ENCODE measurements at places on chromosomes 12 and 14.

DNA sequence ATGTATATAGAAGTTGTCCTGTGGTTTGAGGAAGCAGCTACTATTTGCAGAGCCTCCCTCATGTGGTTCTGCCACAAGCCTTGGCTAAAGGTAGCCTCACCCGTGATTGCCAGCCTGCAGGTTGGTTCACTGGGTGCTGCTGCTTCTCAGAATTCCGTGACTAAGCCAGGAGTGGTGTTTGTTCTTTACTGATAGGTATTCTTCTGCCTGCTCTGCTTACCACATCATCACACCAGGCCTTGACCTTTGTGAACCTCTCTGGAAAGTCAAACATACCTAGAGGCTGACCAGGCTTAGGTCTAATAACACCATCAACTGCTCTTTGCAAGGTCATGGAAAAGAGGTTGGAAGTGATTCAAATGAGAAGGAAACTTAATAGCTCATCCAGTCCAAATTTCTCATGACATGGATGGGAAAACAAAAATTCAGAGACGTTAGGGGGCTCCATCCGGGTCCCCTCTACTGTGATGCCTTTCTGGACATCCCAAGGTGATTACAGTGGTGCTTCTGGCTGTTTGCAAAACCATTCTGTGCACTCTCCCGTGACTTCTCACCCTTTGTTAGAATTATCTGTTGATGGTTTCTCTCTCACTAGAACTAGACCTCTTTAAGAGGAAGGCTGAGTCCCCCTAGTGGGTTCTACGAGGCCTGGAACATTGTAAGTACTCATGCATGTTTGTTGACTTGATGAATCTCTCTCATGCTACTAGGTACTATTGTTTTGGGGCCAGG is 8.5 kb upstream of the SOCS2 start:
- DNase-seq: no peak

- no peak for DNase-seq
Observed at GRCh38 chr14:84826294-84826693, 703.6 kb upstream of the FLRT2 start.

DNA sequence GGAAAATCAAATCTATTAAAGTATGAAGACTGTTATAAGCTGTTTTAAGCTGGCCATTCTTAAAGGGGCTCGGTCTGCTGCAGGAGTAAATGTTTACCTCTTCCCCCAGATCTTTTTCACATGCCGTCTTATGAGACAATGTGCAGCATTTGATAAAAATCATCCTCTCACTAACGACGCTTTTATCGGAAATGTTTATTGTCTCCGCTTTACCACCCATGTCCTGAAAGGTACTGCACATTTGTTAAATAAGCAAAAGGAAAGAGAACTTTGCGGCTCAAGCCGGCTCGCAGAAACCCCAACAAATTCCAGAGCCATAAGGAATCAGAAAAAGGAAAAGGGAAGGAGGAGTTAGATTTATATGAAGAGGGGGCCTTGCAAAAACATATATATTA is 137.8 kb downstream of the HMGA2 start:
- DNase-seq: no peak

GRCh38 chr12:1517734-1518525 is 76.5 kb downstream of the FBXL14 start:
- no peak for DNase-seq

DNA sequence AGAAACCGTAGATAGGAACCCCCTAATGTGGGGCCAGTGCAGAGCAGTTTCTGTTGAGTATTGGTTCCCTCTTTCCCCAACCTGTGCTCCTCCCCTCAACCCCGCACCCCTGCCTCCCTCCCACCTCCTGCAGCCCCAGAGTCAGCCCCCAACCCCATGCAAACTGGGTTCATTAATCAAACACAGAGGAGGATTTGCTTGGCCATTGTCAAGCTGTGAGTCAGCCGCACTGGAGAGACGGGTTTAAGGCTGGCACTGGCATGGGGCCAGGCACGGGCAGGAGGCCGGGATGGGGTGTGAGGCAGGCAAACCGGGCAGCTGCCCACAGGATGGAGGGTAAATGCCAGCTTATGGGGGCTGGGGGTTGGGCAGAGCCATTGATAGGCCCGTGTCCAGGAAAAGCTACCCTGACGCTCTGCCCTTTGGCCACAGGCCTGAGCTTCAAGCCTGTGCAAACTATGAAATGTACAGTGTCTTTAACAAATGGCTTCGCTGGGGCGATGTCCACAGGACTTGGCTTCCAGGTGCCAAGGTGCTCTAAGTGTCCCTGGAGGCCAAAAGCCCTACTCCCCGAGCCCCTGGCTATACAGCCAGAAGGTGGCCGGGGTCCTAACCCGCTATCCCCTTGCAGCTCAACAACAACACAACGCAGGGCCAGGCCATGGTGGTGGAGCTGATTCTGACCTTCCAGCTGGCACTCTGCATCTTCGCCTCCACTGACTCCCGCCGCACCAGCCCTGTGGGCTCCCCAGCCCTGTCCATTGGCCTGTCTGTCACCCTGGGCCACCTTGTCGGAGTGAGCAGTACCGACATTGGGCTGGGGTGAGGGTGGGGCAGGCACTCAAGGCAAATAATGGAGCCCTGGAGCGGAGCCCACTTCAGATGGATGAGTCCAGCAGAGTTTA is 1.4 kb downstream of the AQP5 start:
- no peak for DNase-seq

DNA sequence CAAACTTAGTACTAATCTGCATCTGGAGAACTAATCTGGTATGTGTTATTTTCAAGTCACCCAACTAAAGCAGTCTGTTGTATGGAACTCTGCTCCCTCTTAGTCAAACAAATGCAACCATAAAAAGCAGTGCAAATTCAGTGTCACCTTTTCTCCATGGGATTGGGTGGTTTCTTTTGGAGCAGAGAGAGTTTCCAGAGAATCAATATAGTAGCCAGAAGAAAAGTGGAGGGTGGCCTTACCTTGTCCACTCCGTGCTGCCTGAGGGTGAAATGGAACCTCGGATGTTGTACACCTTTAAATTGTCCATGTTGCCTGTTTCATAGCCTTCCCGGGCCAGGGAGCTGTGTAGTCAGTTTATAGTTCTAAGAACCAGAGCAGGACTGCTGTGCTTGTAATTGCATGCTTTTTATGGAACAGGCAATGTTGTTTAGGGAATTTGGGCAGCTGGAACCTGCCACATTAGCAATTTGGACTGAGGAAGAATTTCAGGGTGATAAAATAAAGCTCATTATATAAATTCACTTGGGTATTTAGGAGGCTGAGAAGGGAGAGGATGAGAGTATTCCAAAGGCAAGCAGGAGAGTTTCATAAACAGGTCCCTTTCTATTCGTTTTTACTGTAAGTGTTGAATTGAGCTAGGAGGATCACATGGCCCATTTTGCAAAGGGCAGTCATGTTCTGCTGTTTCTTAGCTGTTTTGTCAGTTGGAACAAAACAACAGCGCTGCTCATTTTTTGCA is 60.5 kb downstream of the CRADD start:
- no peak for DNase-seq

GRCh38 chr14:104138098-104138717 is at the start of gene KIF26A:
Gene KIF26A (plus strand): TSS chr14:104138587. CDS start chr14:104138723, 136 bp downstream.
- DNase-seq: no peak

DNA sequence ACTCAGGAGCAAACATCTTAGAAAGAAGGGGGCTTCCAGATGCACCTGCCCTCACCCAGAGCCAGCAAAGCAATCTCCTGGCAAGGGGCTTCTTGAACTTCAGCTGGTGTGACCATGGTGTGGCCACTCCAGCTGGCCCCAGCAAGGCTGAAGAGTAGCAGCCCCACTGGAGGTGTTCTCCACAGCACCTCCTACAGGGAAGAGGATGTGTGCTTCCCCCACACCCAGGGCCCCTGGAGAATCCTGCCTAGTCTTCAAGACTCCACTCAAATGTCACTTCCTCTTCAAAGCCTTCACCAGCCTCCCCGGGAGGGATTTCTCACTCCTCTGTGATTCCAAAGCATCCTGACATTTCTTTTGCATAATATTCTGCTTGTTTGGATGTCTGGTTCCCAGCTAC is 8.5 kb downstream of the RAB15 start:
- DNase-seq: no peak

GRCh38 chr12:39064708-39065107 is 159.3 kb upstream of the CPNE8 start:
- DNase-seq: no peak

- no peak for DNase-seq
Observed at GRCh38 chr14:65476273-65476941, 63.9 kb downstream of the FUT8 start.

DNA sequence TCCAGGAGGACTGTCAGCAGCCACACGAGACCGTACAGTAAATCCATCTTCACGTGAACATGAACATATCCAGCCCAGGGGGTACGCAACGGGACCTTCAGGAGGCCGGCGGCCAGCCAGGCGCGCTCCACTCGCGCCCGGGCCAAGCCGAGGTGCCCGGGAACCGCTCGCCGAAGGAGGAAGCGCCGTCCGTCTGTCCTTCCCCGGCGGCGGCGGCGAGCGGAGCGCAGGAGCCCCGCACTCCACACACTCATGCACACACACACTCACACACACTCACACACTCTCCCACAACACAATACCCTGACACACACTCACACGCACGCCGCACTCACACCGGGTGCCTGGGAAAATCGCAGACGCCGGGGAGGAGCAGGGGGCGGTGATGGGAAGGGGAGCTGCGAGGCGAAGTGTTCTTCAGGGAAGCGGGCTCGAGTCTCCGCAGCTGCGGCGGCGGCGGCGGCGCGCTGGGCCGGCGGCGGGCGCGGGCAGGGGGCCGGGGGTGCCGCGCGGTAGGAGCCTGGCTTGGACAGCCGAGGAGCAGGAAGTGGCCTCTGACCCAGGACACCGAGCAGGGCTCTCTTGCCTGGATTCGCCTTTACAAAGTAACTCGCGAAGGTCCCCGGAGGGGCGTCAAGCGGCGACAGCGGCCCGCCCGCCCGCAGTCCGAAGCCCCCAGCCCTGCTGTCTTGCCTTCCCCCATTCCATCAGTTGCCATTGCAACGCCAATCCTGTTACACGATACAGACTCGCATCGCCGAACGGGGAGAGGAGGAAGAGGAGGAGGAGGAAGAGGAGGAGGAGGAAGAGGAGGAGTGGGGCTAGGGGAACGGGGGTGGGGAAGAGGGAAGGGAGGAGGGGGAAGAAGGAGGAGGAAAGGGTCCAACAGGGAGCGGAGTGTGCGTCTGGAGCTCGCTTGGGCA is 601 bp downstream of the MDGA2 start:
- DNase-seq: no peak

- no peak for DNase-seq
Observed at GRCh38 chr12:26287671-26288381, 92.5 kb downstream of the SSPN start.

DNA sequence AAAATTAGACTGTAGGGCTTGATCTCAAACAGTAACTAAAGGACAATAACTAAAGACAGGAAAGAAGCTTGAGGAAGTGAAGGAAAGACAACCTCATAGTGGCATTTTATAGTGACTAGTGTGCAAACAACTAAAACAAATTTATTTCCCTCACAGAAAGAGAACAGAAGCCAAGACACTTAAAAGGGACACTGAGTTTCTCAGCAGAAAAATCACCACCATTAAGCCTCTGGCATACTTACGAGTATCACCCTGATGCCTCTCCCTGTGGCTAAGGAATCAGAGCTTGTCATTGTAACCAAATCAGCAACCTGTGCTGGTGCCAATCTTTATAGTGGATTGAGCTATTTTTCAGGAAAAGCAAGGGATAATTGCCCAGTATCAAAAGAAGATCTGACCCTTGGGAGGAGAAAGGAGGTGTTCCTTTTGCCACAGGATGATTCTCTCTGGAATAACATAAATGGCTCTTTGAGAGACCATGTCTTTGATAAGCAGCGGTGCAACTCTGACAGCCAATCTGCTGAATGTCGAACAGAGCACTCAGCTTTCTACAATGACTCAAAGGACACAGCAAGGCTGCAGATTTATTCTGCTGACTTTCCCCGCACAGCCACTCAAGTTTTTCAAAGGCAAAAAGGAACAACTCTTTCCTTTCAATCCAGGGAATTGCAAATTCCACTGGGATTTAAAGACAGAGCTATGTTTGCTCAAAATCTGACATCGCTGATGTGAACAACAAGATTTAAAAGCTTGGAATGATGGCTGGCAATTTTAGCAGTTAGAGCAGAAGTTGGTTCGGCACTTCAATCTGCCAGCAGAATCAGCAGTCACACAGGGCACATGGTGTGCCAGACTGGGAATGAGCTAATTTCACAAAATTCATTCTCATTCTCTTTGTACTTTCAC is 34.6 kb downstream of the ATF7 start:
- DNase-seq: no peak

DNA sequence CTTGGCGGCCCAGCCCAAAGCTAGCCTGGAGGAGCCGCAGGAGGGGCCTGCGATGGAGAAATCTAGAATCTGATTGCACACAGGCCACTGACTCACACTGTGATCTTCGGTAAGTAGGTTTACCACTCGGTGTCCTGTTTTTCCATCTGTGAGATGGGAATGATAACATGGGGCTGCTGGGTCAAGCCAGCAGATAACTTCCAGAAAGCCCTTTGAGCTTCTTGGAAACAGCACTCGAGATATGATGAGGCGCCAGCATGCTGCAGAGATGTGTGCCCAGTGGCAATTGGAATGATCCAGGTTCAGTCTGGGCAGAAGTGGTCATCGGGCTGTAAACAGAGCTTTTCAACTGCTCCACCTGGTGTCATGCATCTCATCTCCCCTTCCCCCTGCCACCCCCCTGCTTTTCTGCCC is 771.3 kb upstream of the TBX3 start:
- no peak for DNase-seq
